ENCODE measurements at places on chromosomes 11 and 22. TPM values are rescaled to one million over a fixed set of nuclear protein-coding genes. Genes with fewer than 3 reads are reported as not detected.

GRCh38 chr22:36770513-36771231 lies 5.2 kb downstream of the IFT27 start:
- no peak for DNase-seq
- no peak overlapping the region for H3K4me3 ChIP-seq
- H3K4me1 ChIP-seq: peaks cover 9% of the 10 kb centered on the region
- H3K36me3 ChIP-seq: no peaks in the 10 kb centered on the region
- H3K27me3 ChIP-seq: no peaks in the 10 kb centered on the region

GRCh38 chr11:126969865-126970479 lies 30.6 kb downstream of the KIRREL3 start:
- no peaks in the 10 kb centered on the region for H3K36me3 ChIP-seq
- no peak for DNase-seq
- H3K4me1 ChIP-seq: no peaks in the 10 kb centered on the region
- H3K4me3 ChIP-seq: no peak overlapping the region
- H3K27ac ChIP-seq: no peak overlapping the region
- H3K27me3 ChIP-seq: no peaks in the 10 kb centered on the region

DNA sequence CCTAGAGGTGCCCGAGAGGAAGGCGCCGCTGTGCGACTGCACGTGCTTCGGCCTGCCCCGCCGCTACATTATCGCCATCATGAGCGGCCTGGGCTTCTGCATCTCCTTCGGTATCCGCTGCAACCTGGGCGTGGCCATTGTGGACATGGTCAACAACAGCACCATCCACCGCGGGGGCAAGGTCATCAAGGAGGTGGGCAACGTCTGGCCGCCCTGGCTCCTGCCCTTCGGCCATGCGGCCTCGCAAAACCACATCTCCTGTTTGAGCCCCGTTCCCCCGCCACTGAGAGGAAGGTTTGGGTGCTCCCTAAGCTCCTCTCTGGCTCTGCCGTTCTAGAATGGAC lies 3.4 kb downstream of the SLC17A6 start:
- no peak for DNase-seq
- H3K4me3 ChIP-seq: no peak overlapping the region
- H3K27ac ChIP-seq: no peak overlapping the region
- H3K27me3 ChIP-seq: peaks cover 65% of the 10 kb centered on the region
- no peaks in the 10 kb centered on the region for H3K4me1 ChIP-seq

DNA sequence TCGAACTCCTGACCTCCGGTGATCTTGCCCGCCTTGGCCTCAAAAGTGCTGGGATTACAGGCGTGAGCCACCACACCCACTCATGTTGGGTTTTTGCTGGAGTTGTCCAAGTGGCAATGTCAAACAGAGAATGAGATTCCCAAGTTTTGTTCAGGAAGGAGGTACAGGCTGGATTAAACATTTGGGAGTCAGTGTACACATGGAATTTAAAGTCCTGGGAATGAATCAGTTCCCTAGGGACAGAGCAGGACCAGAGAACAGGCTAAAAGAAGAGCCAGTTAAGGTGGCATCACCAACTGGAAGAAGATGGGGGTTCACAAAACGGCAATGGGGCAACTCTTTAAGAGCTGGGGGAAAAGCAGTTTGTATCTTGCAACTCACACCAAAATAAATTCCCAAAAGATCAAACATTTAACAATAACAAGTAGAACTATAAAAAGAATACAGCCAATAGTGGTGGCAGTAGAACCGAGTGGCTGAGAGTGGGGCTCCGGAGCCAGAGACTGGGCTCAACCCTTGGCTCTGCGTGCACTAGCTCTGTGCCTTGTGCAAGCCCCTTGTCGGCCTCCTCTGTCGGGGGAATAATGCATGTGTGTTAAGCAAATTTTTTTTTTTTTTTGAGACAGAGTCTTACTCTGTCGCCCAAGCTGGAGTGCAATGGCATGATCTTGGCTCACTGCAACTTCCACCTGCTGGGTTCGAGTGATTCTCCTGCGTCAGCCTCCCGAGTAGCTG lies 33.8 kb upstream of the CTSD start:
- H3K27me3 ChIP-seq: peaks cover 6% of the 10 kb centered on the region
- DNase-seq: no peak
- H3K4me3 ChIP-seq: no peak overlapping the region
- no peak overlapping the region for H3K27ac ChIP-seq
- no peaks in the 10 kb centered on the region for H3K36me3 ChIP-seq
- H3K4me1 ChIP-seq: no peaks in the 10 kb centered on the region

SLC22A6 gene
- total RNA-seq: not detected
